ENCODE measurements at places on chromosomes 5 and 9. TPM values are rescaled to one million over a fixed set of nuclear protein-coding genes. Genes with fewer than 3 reads are reported as not detected.

- DNase-seq = no peak
Observed at GRCh38 chr9:132810314-132810713, 67.8 kb downstream of the AK8 start.

GRCh38 chr5:43038496-43038989, 1.6 kb downstream of the ANXA2R start:
- DNase-seq = no peak

DNA sequence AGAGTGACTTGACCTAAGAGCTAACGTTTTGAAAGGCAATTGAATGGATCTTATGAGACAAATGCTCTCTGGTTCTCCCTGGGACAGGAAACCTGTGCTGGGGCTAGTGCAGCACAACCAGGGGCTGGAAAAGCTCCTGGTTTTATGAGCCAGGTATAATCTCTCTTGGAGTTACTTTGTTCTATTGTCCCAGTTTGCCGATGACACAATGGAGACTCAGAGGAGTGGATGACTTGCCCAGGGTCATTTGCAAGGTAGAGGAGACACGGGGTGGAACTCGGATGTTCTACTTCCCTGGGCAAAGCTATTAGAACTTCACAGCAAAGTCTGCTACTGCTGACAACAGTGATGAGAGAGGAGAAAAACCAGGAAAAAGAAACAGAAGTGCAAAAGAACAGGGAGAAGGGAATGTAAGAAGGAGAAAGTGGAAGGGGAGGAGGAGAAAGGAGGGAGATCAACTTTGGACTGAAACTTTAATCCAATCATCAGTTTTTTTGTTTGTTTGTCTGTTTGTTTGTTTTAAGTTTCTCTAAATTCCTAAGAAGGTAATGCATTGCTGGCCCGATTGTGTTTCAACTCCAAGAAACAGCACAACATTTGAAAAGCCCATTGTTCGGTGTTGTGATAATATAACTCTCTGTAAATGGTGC, 7.4 kb upstream of the GSN start:
- no peak for DNase-seq

The PCDHB3 gene
- total RNA-seq = 2.2 TPM

- no peak for DNase-seq
Observed at GRCh38 chr9:111282845-111283244, 47.2 kb downstream of the OR2K2 start.

The SPATA31D4 gene
- total RNA-seq = not detected

The PCDHGB6 gene
- 4.5 TPM for total RNA-seq

The C9 gene
- 5.6 TPM for total RNA-seq

The ORM1 gene
- total RNA-seq = not detected

- DNase-seq = no peak
Observed at GRCh38 chr9:37471942-37472684, 6.9 kb upstream of the ZBTB5 start.

The TMEM215 gene
- total RNA-seq = not detected

The PCDHGA5 gene
- total RNA-seq = 1.7 TPM

DNA sequence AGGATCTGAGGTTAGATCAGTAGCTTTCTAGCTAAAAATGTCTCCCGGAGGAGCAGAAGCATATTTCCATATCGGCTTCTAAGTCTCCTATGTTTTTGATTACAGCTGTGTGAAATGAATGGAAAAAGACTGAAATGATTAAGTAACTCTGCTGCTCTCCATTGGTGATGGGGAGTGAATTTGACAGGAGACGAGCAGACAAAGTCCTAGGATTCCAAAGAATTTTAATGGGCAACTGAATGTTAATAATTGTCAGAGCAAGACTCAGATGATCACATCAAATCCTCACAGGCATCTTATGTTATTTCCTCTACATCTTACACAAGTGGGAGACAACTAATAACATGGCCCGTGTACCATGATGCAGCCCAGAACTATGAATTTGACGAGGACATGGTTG, 66.8 kb downstream of the LIX1 start:
- no peak for DNase-seq

DNA sequence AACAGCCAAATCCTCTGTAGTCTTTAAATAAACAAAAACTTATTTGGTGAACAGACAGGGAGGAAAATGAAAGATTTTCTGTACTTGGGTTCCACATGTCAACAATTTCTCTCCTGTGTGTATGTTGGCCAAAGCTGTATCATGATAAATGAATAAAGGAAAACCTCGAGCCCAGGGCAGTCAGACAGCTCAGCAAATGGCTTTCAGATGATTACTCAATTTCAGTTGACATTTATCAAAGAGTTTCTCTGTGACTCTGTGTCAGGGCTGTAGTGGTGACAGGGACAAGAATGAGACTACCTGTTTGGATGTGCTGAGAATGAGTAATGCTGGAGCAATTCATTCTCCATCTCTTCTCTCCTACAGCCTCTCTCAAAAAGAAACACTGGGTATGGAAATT, 45.7 kb upstream of the PTGS1 start:
- no peak for DNase-seq

DNA sequence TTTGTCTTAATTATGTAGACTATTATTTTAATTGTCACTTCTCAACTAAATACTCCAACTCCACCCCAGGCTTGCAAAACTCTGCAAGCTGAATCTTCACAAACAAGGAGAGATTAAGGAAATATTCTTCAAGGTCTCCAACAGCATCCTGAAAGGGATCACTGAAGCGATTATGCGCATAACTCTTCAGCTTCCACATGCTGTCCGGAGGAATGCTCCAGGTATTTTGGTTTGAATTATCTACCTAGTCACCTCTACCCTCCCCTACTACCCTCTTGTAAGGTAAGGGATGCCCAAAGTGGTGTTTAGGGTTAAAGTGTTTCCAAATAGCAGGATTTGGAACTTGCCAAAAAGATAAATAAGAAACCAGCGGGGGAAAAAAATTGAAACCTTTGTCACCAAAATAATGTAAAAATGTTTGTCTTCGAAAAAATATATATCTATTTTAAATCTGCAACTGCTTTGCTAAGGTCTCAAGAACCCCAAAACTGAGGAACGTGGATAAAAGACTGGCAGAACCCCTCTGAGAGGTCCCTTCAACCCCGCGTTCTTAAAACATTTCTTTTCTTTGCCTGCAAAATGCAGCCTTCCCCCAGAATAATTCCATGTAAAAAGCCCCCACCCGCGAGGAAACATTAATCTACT, 11.6 kb downstream of the PTCH1 start:
- no peak for DNase-seq

The SMIM33 gene
- not detected for total RNA-seq

DNA sequence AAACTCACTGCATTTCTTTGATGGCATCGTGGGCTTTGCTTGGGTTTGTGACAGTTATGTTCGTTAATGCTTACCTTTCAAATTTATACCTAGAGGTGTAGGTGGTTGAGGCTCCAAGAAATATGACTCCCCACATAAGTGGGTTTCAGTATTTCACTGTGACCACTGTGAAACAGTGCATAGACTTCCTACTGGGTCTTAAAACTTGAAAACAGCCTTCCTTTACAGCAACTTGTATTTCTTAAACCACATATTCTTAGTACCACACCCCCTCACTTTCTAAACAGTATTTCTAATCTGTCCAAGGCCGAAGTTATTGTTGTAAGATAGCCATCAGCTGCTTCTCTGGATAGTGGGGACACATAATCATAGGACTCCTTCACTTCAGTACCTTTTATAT, 48.3 kb downstream of the TMEFF1 start:
- no peak for DNase-seq

DNA sequence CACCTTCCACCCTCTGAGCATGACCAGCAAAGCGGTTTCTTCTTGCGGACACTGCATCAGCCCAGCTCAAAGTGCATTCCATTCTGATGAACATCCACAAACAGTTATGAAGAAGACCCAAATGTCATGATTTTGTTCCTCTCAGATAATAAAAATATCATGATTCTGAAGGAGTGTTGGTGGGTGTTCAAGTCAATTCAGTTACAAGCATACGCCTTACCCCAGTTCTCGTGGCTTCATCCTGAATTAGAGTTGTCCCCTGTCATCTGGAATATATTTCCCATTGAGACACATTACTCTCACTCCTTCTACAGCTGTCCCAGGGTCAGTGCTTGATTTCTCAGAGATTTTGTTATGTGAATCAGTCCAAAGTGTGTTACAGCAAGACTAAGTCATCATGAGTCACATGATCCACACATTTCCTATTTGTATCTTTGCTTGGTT, 325.4 kb downstream of the RFX3 start:
- DNase-seq = no peak

The GDA gene
- 2.1 TPM for total RNA-seq

Measured in suprapubic skin (tissue), 4 donors.